Psoas muscle (tissue), 8 donors: ENCODE measurements at places on chromosomes 3 and 15. TPM values are rescaled to one million over a fixed set of nuclear protein-coding genes. Genes with fewer than 3 reads are reported as not detected.

TLR9 gene
- 0.34 TPM for total RNA-seq

GRCh38 chr3:108018552-108018951 is 72.3 kb downstream of the CD47 start:
- H3K4me3 ChIP-seq: no peak overlapping the region
- no peaks in the 10 kb centered on the region for H3K36me3 ChIP-seq
- H3K27me3 ChIP-seq: no peaks in the 10 kb centered on the region

DNA sequence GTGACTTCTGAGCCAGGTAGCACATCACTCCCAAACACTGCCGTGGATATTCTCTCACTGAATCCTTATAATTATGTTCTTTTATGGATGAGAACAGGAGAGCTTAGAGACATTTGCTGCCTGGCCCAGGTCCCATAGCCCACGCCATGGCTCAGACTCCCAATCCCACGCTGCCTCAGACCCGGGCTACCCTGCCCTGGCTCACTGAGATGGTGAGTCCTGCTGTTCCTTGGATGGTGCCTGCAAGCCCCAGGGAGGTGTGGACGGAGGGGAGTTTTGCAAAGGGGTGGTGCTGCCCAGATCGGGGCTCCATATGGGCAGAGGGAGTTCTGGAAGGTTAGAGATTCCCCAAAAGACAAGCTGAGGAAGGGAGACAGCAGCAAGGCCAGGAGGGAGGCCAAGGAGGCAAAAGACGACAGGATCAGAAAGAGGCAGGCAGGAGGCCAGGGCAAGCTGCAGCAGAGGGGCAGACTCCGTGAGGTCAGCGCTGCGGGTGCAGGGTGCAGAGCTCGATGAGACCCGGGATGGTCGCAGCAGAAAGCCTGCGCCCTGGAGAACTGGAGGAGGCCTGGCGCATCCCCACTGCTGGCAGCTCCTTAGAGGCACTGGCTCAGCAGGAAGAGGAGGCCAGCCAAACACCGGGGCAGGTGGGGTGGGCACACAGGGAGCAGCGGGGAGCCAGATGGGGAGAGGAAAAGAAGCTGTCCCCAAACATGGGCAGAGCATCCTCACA is 95.7 kb upstream of the ALDH1A3 start:
- H3K4me1 ChIP-seq: no peaks in the 10 kb centered on the region
- H3K4me3 ChIP-seq: no peak overlapping the region
- H3K27ac ChIP-seq: no peak overlapping the region
- no peaks in the 10 kb centered on the region for H3K36me3 ChIP-seq

DNA sequence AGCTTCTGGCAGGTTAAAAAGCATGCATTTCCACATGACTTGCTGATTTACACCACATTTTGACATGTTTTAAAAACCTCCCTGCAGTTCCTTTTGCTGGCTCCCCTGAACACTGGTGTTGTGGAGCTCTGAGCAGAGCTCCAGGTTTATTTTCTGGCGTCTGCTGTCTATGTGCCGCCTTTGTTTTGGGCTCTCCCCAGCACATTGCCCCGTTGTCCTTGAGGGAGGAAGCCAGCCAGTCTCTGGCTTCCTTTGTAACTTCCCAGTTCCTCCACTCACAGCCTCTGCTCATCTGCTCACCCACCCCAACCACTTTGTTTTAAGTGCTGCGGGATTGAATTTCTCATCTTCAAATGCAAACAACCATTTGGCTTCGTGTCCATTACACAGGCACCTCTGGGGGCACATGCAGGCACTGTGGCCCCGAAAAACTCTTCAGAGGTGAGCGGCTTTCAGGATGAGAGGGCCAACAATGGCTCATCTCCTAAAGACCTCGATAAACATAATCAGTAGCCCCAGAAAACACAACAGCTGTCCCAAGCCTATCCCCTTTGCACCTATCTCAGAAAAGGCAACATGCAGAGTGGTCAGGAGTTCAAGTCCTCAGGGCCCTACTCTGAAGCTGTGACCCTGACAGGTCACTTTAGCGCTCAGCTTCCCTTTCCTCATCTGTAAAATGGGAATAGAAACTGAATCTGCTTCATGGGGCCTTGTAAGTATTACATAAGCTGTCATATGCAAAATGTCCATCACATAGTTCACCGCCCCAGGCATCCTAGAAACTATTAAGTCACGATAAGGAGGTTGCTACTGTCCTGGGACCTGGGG is 1.3 kb upstream of the MEF2A start:
- H3K27me3 ChIP-seq: no peaks in the 10 kb centered on the region
- no peaks in the 10 kb centered on the region for H3K36me3 ChIP-seq
- H3K4me3 ChIP-seq: peak overlapping the region; percentile 75
